ENCODE measurements at places on chromosomes 6 and 20.

GRCh38 chr6:74550821-74551220, 655.0 kb downstream of the COL12A1 start:
- no peak overlapping the region for H3K4me3 ChIP-seq
- H3K4me1 ChIP-seq = no peaks in the 10 kb centered on the region
- DNase-seq = no peak
- no peak overlapping the region for H3K27ac ChIP-seq
- H3K36me3 ChIP-seq = no peaks in the 10 kb centered on the region
- no peaks in the 10 kb centered on the region for H3K27me3 ChIP-seq

DNA sequence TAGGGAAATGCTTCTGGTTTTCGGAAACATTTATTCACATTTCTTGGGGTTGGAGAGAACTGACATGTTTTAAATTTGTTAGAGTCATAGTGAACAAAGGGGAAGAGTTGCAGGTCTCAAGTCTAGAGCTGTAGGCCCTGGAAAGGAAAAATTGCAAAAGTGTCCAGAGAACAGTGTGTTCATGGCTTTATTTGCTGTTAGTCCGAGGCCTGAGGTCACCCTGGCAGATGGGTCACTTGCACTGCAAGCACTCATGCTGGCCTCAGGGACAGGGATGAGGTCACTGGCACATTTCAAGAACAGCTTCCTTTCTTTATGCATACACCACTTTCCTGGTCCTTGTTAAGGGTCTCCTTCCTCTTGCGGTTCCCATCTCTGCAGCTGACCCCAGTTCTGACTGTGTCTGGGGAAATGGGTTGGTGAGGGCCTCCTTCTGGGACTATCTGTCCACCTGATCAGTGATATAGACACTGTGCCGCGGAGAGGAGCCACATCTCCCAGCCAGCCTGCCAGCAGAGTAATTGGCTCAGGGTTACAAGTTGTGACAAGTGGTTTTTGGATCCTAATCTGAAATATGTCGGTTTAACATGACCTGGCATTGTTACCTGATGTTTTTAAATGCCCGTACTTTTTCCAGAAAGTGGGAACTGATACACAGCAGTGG, 194.0 kb downstream of the EYA4 start:
- no peaks in the 10 kb centered on the region for H3K4me1 ChIP-seq
- no peak overlapping the region for H3K4me3 ChIP-seq
- H3K27ac ChIP-seq = no peak overlapping the region
- H3K27me3 ChIP-seq = no peaks in the 10 kb centered on the region
- DNase-seq = no peak

- H3K27me3 ChIP-seq = no peaks in the 10 kb centered on the region
- H3K4me1 ChIP-seq = no peaks in the 10 kb centered on the region
- no peak for DNase-seq
- no peak overlapping the region for H3K4me3 ChIP-seq
- no peaks in the 10 kb centered on the region for H3K36me3 ChIP-seq
These were observed 87.9 kb upstream of the BMP5 start for GRCh38 chr6:55963301-55963700.

DNA sequence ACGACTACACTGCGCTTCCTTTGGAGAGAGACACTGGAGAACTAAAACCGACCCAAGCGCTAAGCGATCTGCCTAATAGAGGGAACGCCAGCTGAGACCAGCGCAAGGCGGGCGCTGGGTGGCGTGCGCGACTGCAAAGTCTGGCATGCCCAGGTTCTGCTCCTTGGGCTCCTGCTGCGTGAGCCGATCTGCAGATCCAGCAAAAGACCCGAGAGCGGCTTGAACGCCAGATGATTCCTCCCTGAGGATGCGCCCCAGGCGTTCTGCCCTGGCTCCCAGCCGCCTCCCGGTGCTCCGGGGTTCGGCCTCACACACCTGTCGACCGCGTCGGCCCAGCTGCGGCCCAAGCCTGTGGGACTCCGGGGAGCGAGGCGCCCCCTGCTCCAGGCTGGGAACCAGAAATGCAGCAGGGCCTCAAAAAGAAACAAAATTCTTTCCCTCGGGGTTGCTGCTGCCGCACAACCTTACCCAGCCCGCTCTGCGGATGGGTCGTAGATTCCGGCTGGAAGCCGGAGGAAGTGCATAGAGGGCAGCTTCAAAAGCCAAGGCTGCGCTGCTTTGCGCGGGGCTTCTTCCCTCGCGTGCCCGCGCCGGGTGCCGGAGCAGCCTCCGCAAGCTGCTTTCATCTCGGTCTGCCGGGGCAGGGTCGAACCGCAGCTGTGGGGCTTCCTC, 17.9 kb upstream of the PRDM13 start:
- peaks cover 78% of the 10 kb centered on the region for H3K27me3 ChIP-seq
- no peak overlapping the region for H3K27ac ChIP-seq
- H3K4me1 ChIP-seq = peaks cover 7% of the 10 kb centered on the region
- peak; percentile 69 for DNase-seq
- H3K36me3 ChIP-seq = no peaks in the 10 kb centered on the region
- peak overlapping the region; percentile 39 for H3K4me3 ChIP-seq

- peaks cover 85% of the 10 kb centered on the region for H3K4me1 ChIP-seq
- H3K27me3 ChIP-seq = peaks cover 23% of the 10 kb centered on the region
- no peak overlapping the region for H3K27ac ChIP-seq
- H3K4me3 ChIP-seq = no peak overlapping the region
These were observed 98.3 kb downstream of the CDH26 start for GRCh38 chr20:60056407-60057122.

- no peaks in the 10 kb centered on the region for H3K36me3 ChIP-seq
- no peaks in the 10 kb centered on the region for H3K27me3 ChIP-seq
- H3K4me1 ChIP-seq = no peaks in the 10 kb centered on the region
- DNase-seq = no peak
- no peak overlapping the region for H3K4me3 ChIP-seq
These were observed 224.3 kb upstream of the TSHZ2 start for GRCh38 chr20:52747845-52748284.

DNA sequence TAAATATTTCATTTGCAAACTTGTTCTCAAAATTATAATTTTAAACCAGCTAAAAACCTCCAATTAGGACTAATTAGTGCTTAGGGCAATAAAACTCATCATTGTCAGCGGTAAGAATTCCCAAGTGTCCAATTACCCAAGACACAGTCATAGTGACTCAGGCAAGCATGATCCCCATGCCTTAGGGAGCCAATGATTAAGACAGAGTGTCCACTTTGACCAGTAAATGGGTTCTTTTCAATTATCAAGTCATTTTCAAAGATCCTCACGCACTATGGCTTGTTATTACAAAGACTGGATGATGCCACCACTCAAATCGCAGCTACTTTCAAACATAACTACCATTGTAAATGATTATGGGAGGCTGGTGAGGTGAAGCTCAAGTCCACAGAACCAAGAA, 114.0 kb downstream of the BFSP1 start:
- no peaks in the 10 kb centered on the region for H3K36me3 ChIP-seq
- no peaks in the 10 kb centered on the region for H3K27me3 ChIP-seq
- no peak overlapping the region for H3K27ac ChIP-seq
- no peak for DNase-seq
- no peak overlapping the region for H3K4me3 ChIP-seq

GRCh38 chr6:52304983-52305390, 20.4 kb upstream of the MCM3 start:
- no peaks in the 10 kb centered on the region for H3K27me3 ChIP-seq
- H3K36me3 ChIP-seq = no peaks in the 10 kb centered on the region
- no peak for DNase-seq

- peaks cover 27% of the 10 kb centered on the region for H3K4me1 ChIP-seq
- no peak overlapping the region for H3K4me3 ChIP-seq
- no peaks in the 10 kb centered on the region for H3K27me3 ChIP-seq
- DNase-seq = no peak
- no peaks in the 10 kb centered on the region for H3K36me3 ChIP-seq
These were observed 127.0 kb downstream of the CEBPB start for GRCh38 chr20:50317609-50318008.

- H3K36me3 ChIP-seq = no peaks in the 10 kb centered on the region
- peak overlapping the region; percentile 33 for H3K27ac ChIP-seq
- peaks cover 7% of the 10 kb centered on the region for H3K4me1 ChIP-seq
- no peak for DNase-seq
- no peaks in the 10 kb centered on the region for H3K27me3 ChIP-seq
These were observed 12.7 kb upstream of the GSTA3 start for GRCh38 chr6:52922161-52922560.

DNA sequence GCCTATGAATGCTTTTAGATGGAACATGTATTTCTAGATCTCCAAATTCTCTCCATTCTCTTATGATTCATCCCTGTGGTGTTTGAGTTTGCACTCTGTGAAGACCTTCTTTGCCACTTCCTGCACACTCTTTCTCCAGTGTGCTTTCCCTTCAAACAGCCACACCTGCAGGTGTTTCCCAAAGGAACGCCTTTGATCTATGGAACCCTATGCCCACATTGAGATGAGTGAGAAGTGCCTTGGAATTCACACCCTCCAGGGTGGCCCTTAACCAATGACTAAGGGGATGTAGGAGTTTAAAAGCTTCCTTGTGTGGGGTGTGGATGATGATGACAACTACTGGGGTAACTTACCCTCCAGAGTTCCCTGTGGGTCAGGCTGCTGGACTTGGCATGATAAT, 570.1 kb downstream of the DHX35 start:
- H3K36me3 ChIP-seq = no peaks in the 10 kb centered on the region
- no peaks in the 10 kb centered on the region for H3K4me1 ChIP-seq
- no peak overlapping the region for H3K4me3 ChIP-seq
- no peak for DNase-seq
- H3K27me3 ChIP-seq = no peaks in the 10 kb centered on the region

- H3K36me3 ChIP-seq = no peaks in the 10 kb centered on the region
- no peaks in the 10 kb centered on the region for H3K27me3 ChIP-seq
These were observed 123.9 kb downstream of the MAFB start for GRCh38 chr20:40565001-40565681.

DNA sequence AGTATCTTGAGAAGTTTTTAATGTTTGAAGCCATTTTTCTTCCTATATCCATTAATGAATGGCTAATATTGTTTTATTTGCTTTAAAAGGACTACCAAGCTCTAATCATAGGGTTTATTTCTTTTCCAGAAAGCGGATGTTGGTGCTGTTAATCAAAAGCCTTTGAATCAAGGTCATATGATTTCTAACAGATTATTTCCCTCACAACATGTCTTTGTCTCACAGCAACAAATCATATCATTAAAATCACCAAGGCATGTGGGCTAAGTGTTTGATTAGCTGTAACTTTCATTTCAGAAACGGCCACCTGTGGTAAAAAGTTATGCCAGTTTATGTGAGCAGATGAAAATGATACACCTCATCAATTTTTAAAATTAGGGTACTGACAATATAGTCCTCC, 21.7 kb downstream of the TRAF3IP2 start:
- H3K4me1 ChIP-seq = peaks cover 17% of the 10 kb centered on the region
- no peaks in the 10 kb centered on the region for H3K27me3 ChIP-seq
- peaks cover 14% of the 10 kb centered on the region for H3K36me3 ChIP-seq
- peak overlapping the region; percentile 63 for H3K27ac ChIP-seq
- H3K4me3 ChIP-seq = no peak overlapping the region
- DNase-seq = no peak

DNA sequence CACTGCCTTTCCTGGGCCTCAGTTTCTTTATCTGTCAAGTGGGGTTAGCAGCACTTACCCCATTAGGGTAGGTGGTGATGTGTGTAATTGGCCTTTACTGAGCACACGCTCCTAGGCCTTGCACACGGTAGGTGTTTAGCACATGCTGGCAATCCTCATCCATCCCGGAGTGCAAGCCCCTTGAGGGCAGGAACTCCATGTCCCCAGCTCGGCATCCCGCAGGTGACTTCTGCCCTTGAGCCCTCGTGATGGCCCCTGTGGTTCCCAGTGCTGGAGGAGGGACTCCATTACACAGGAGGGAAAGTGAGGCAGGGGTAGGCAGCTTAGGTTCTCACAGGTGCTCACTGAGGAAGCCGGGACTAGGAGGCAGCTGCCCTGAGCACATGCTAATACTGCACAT, 40.0 kb downstream of the MYH7B start:
- H3K27me3 ChIP-seq = no peaks in the 10 kb centered on the region
- no peak overlapping the region for H3K27ac ChIP-seq
- H3K4me1 ChIP-seq = no peaks in the 10 kb centered on the region
- H3K36me3 ChIP-seq = peaks cover 82% of the 10 kb centered on the region
- no peak for DNase-seq

DNA sequence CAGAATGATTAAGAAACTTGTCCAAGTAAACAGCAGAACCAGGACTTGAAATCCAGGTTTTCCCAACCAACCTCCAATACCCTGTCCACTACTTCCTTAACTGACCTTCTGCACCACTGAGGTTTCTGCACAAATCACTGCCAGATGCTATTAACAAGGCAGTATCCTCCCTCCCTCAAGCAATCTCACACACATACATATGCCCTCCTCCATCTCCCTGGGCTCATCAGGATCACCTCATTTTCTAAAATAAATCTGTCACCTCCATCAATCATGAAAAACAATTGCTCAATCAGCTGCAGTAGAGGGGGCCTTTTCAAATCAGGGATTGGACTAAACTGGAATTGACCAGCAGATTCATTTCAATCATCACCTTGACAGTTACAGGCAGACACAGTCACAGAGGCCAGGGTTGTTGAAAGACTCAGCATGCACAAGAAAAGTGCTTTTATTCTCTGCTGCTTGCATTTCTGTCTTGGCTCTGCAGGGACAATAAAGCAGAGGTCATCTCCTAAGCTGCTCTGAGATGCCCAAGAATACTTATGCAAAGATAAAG, 539.4 kb downstream of the PTPRT start:
- DNase-seq = no peak
- no peaks in the 10 kb centered on the region for H3K27me3 ChIP-seq
- H3K27ac ChIP-seq = no peak overlapping the region
- no peaks in the 10 kb centered on the region for H3K36me3 ChIP-seq
- H3K4me3 ChIP-seq = no peak overlapping the region

DNA sequence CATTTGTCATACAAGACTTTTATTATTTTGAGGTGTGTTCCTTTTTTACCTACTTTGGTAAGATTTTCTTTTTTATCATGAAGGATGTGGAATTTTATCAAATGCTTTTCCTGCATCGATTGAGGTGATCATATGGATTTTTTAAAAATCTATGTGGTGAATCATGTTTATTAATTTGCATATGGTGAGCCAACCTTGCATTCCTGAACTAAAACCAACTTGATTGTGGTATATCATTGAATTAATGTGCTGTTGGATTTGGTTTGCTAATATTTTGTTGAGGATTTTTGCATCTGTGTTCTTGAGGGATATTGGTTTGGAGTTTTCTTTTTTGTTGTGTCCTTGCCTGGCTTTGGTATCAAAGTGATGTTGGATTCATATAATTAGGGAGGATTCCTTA, 848.1 kb upstream of the EYS start:
- DNase-seq = no peak
- no peak overlapping the region for H3K27ac ChIP-seq
- H3K27me3 ChIP-seq = no peaks in the 10 kb centered on the region
- no peak overlapping the region for H3K4me3 ChIP-seq
- H3K36me3 ChIP-seq = no peaks in the 10 kb centered on the region

DNA sequence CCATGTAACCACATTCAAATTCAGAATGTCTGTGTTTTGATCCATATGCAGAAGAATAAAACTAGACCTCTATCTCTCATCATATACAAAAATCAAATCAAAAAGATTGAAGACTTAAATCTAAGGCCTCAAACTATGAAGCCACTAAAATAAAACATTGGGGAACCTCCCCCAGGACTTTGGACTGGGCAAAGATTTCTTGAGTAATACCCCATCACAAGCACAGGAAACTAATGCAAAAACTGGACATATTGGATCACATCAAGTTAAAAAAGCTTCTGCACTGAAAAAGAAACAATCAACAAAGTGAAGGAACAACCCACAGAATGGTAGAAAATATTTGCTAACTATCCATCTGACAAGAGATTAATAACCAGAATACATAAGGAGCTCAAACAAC, 266.8 kb downstream of the EPM2A start:
- H3K4me1 ChIP-seq = no peaks in the 10 kb centered on the region
